ENCODE measurements at places on chromosomes 1 and 21. TPM values are rescaled to one million over a fixed set of nuclear protein-coding genes. Genes with fewer than 3 reads are reported as not detected.

GRCh38 chr1:40029608-40030007 lies 10.9 kb upstream of the CAP1 start:
- DNase-seq: no peak

- DNase-seq: no peak
These were observed 687.7 kb downstream of the MATN1 start for GRCh38 chr1:30035522-30036228.

DNA sequence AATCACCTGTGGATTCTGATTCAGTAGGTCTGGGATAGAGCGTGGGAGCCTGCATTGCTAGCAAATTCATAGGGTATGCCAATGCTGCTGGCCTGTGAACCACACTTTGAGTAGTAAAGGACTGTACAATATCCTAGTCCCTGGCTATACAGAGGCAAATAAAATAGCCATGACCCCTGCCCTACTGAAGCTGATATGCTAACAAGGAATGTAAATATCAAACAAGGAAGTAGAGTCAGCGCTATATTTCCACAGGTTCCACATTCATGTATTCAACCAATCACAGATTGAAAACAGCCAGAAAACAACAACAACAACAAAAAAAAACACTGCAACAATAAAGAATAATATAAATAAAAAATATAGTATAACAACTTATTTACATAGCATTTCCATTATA lies 77.8 kb downstream of the TM2D1 start:
- DNase-seq: no peak

SETSIP gene
- not detected for total RNA-seq

TSPEAR gene
- total RNA-seq: 1.0 TPM

All from tongue (tissue), 3 donors.